Activated T-helper 1 cell treated with Interleukin-2 at 50 U/mL for 16 hours (primary cell): ENCODE measurements at places on chromosomes 2 and 18.

GRCh38 chr2:111117598-111118480, 2.9 kb upstream of the BCL2L11 start:
- DNase-seq, result no peak

GRCh38 chr2:12412898-12413305, 303.8 kb upstream of the TRIB2 start:
- no peak for DNase-seq

GRCh38 chr18:36608107-36608506, 220.7 kb downstream of the TPGS2 start:
- DNase-seq, result no peak

- no peak for DNase-seq
Measured at GRCh38 chr2:237218756-237219155, 133.1 kb downstream of the COPS8 start.

DNA sequence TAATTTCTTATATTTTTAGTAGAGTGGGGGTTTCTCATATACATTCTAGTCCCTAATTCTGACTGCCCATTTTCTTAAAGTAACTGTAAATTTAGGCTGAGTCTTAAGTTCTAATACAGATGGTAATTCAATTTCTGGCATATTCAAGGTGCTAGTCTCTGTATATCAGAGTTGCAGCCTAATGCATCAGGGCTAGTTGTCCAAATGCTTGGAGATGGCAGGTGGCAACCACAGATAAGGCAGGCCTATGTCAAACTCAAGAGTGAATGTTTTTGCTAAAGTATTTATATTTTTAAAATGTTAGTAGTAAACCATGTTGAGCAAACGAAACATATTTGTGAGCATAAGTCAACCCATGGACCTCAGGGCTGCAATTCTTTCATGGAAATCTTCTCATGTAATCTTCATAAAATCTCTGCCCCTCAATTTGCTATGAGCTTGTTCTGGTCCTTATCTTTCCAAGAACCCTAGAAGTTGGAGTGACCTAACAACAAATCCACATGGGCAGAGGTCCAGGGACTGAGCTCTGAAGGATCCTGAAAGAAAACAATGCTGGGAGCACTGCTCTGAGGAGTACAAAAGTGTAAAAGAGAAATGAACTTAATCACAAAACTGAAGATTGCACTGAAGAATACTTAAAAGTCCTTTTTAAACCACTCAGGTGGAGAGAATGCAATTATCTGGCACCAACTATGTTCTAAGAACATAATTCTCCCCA, 27.3 kb upstream of the DSC2 start:
- no peak for DNase-seq

DNA sequence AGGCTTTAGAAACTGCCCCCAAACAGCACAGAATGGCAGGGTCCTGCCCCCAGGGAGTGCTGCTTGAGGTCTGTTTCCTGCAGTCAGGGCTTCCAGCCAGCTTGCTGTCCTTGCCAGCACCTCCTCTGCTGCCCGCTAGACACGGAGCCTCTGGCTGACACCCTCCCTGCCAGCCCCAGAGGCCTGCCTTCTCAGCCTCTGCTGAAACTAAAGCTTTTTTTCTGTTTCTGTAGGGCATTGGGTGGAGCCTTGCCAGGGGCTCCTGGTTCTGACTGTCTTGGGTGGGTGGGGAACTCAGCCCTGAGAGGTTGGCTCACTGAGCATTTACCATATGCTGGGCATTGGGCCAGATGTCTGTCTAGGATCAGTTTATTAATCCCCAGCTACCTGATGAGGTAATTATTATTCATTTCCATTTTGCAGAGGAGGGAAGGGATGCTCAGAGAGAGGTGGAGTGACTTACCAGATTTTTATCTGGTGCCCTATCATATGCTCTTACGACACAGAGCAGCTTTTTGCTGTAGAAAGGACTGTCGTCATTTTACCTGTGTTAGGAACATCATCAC, 35.4 kb downstream of the INPP4A start:
- DNase-seq, result no peak

DNA sequence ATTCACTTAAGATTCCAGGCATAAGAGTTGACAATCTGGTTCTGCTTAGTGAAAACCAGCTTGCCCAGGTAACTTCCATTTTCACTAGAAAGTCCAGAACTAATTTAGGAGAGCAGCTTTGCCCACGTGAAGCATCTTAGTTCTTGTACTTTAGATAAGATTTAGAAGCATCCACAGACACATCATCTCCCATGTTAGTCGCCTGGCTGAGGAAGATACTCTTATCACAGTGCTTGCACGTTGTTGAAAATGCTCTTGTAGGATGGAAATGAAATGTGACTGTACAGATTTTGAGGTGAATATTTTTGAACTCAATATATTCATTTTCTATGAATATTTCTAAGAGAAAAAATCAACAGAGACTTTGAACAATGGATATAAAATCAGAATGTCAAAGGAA, 159.7 kb downstream of the SOCS6 start:
- no peak for DNase-seq

DNA sequence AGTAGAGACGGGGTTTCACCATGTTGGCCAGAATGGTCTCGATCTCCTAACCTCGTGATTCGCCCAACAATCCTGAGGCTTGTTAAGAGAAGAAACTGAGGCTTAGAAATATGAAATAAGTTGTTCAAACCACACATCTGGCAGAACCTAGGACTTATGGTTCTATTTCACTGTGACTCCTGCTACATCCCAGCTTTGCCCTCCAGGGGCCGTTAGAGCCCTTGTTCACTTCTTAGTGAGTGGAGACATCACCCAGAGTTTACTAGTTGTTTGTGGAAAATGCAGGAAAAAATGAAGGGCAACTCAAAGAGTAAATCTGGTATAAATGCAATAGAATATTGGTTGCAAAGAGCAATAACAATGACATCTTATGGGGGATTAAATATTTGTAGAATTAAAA, 43.9 kb downstream of the MARCHF4 start:
- no peak for DNase-seq

DNA sequence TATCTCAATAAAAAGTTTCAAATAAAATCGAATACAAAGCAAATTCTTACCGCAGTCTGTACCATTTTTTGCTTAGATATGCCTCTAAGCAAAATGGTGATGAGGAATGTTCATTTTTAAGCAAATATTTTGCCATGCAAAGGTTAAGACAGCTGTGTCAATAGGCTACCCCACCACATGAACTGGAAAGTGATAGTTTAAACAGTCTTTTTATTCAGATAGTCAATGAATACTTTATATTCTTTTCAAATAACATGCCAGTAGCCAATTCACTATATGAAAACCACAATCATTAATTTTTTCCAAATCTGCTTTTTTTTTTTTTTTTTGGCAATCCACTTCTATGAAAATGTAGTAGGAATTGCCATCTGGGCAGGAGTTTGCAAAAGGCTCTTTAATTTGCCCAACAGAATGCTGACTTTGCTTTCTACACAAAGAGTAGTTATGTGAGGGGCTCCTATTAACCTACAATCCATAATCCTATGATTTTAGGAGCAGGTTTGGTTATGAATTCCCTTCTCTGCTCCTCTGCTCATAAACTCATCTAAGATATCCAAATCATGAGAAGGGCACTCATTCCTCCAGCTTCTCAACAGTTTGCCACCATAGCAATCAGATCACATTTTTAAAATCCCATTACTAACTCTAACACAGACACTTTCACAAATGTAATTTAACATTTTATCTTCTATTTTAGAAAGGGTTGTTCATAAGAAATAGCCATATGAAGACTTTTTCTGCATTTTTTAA, 69.2 kb downstream of the SLC40A1 start:
- DNase-seq, result no peak

GRCh38 chr2:46878886-46879285, 36.7 kb downstream of the MCFD2 start:
- no peak for DNase-seq

DNA sequence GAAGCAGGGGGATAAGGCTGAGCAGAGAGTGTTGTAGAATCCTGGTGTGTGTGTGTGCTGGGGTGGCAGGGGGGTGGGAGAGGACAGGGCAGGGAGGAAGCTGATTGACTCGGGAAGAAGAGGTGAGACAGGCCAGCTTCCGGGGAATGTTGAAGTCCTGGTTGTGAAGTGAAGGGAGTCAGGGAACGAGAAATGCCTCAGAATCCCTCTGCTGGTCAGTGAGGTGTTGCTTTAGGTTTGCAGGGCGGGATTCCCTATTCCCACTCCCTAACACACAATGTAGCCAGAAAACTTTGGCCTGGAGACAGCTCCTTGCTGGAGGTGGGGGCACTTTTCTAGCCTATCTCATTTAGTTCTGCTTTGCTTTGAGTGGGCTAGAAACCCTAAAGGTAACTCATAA, 265.1 kb downstream of the HAUS1 start:
- no peak for DNase-seq

- no peak for DNase-seq
Measured at GRCh38 chr2:64237266-64237665, 93.0 kb upstream of the PELI1 start.

GRCh38 chr2:67994716-67995115, 68.1 kb downstream of the C1D start:
- DNase-seq, result no peak

DNA sequence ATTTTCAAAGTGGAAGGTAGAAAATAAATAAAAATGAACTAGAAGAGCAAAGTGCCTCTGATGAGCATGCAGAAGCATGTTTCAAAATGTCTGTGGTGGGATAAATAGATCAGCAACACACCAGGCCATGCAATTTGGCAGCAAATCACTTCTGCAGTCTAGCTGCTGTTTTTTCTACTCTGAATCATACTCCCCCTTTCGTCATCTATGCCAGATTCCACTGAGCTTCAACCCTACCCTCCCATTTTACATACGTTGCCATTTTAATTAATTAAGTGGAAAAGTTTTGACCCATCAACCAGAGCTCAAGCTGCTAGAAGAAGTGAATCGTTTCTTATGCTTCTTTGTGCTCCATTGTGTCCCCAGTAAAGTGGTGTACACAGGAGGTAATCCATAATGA, 79.3 kb downstream of the NRXN1 start:
- no peak for DNase-seq

DNA sequence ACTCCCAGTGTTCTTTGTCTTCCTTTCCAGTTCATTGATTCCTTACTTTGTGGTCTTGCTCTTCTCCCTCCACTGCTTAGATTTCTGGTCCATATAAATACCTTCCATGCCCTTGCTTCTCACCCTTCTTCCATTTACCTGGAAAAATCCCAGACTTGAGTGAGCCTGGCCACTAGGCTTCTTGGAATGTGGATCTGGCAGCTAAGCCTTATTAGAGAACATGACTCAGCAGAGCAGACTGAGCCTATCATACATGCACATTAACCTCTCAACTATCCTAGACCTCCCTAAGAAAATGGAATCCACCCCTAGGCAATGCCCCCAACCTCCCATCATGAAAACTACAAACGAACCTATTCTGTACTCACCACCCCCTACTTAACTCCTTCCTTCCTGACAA, 127.7 kb downstream of the RHBDD1 start:
- no peak for DNase-seq

- DNase-seq, result no peak
Measured at GRCh38 chr2:143807192-143807591, 678.0 kb downstream of the ARHGAP15 start.

GRCh38 chr2:207041279-207041678, 102.0 kb downstream of the CPO start:
- DNase-seq, result no peak

DNA sequence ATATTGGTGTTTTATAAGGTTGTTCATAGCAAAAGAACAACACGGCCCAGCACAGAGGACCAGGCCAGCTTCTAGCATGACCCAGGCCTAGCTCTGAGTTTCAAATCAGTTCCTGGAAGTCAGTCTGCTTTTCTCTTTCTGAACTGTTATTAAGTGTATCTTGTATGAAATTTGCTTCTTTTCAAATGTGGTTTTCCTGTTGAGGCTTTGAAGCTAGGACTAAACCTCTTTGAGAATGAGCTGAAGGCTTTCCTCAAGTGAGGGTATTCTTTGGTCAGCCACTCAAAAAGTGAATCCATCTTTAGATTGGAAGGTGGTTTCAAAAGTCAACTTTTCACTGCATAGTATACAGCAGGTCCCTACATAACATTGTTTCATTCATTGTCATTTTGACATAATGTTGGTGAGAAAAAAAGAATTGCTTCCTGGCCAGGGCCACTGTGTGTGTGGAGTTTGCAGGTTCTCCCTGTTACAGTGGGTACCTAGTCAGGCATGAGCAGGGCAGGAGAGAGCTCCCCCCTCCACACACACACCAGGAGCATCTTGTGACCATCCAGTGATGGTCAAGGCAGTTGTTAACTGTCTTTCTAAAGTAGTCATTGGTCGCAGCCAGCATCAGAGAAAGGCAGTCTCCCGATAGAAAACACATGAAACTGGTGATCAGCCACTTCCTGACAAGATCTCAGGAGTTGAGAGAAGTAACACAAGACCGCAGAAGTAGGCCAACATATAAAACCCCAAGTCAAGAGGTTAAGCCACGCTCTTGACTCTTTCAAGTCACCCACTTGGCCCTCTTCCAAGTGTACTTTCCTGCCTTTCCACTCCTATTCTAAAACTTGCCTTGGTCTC, 6.7 kb upstream of the ACAA2 start:
- DNase-seq, result peak; percentile 22

DNA sequence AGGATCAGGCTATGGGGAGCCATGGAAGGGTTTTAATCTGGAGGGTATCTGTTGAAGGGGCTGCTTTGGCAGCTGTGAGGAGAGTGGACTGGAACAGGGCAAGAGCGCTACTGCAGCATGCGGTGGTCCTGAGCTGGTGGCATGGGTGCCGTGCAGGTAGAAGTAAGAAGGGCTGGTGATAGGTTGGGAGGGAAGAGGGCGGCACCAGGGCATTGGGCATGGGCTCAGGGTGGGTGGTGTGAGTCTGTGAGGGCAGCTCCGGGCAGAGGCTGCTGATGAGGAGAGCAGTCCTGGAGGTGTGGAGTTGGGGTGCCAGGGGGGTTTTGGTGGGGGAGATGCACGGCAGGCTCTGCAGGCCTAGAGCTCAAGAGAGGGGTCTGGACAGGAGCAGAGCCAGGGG, 2.1 kb downstream of the ACTG2 start:
- no peak for DNase-seq

- DNase-seq, result no peak
Measured at GRCh38 chr2:101930019-101930418, 61.7 kb upstream of the IL1R2 start.

DNA sequence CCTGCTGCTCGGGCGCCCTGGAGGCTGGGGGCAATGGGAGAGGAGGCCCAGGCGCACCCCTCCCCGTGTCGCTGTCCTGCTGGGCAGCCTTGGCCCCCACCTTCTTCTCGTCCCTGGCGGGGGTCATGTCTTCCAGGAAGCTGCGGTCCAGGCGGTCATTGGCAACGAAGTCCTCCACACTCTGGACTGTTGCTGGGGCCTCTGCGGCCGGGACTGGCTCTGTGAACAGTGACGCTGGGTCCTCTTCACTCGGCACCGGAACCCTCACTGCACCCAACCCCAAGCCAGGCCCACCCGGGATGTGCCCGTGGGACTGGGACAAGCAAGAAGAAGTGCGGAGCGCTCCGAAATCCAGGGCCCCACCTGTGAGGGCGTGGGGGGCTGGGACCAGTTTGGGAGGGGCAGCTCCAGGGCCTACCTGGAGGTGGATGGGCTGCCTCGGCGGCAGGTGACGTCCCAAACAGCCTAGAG, 308.0 kb downstream of the CCDC74A start:
- no peak for DNase-seq

GRCh38 chr2:68741238-68741637, 6.6 kb downstream of the ARHGAP25 start:
- DNase-seq, result no peak

GRCh38 chr18:1846640-1847039, 724.7 kb downstream of the METTL4 start:
- no peak for DNase-seq
